ENCODE measurements at places on chromosomes 5 and 9.

- DNase-seq: no peak
Measured at GRCh38 chr9:135577256-135577655, 15.7 kb downstream of the PAEP start.

- DNase-seq: no peak
Measured at GRCh38 chr5:133933670-133934295, 34.6 kb downstream of the C5orf15 start.

DNA sequence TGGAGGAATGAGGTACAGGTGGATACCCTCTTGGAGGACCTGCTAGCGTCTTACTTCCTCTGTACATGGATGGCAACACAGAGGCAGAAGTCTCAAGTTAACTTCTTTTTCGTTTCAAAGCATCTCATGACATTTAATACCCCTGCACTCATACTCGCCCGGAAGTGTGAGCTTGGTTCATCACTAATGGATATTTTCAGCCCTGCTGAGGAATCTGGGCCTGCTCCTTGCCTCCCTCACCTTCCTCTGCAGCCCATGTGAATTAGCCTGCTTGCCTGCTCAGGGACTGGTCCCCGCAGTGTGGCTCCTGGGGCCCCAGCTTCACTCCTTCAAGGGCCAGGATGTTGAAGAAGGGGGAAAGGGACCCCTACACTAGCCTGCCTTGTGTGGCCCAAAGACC lies 34.1 kb downstream of the GADD45G start:
- DNase-seq: no peak

DNA sequence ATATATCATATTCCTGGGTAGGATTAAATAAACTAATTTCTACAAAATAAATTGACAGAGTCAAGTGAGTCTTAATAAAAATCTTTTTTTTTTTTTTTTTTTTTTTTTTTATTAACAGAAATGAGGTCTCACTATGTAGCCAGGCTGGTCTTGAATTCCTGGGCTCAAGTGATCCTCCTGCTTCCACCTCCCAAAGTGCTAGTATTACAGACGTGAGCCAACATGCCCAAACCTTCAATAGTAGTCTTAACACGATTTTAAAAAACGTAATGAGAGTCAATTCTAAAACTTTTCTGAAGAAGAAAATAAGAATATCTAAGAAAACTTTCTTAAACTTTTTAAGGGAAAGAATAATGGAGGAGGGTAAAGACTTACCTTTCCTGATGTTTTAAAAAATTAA lies 84.2 kb downstream of the YIPF5 start:
- DNase-seq: no peak

- no peak for DNase-seq
Measured at GRCh38 chr5:95843733-95844223, 21.3 kb upstream of the GLRX start.

- no peak for DNase-seq
Measured at GRCh38 chr5:94545870-94546625, 72.4 kb downstream of the KIAA0825 start.

DNA sequence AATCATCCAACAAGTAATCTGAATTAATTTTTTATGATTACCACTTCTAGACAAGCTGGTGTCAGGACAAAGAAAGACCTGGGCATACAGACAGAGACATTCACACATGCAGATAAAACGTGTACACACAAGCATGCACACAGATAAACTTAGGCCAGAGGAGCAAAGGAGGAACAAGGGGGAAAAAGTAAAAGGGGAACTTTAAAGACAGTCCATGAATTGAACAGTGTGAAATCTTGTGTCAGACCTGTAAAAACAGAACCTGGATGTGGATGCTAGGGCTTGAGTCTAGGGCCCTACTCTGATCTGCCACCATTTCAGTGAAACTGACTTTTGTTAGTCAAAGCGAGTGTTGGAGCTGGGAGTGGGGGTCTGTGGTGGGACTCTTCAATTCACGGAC lies 11.2 kb upstream of the ZSWIM6 start:
- no peak for DNase-seq

DNA sequence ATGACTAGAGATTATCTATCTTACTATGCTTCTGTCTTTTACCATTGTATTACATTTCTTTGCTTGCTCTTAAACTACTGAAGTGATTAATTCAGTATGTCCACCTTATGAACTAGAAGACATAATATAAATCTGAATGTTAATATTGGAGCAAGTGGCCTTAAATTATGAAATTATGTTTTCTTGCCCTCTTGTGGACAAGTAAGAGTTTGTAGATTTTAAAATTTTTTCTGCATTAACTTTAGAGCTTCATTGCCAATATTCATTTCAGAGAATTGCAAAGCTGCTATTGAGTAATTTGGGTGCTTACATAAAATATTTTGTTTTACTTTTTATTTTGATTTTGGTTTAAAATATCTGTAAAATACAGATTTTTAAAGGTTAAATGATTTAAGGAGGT lies 55.3 kb downstream of the RANBP17 start:
- no peak for DNase-seq

DNA sequence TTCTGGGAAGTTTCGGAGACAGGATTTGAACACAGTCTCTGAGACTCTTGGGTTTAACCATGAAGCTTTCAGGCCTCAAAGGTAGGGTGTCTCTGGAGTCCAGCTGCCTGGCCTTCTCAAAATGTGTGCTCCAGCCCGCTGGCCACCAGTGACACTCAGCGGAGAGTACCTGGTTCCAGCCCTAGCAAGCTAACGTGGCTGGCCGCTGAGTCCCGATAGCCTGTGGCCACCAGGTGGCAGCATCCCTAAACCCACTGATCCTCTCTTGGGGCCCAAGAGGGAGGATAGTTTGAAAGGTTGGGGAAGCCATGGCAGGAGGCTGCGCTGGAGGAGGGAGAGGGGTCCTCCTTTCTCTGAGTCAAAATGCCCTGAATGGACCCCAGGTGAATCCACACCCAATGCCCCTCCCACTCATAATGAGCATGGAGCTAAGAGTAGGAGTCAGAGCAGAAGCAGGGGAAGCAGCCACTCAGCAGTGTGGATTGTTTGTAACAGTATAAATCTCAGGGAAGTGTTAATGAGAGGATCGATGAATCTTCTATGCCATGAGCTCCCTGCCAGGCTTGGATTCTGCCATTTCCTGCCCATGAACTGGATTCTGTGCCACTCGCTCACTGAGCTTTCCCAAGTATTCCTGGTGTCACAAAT lies 5.4 kb upstream of the TIFAB start:
- no peak for DNase-seq

GRCh38 chr9:131621551-131622358 lies 76.4 kb downstream of the PRRT1B start:
- no peak for DNase-seq

DNA sequence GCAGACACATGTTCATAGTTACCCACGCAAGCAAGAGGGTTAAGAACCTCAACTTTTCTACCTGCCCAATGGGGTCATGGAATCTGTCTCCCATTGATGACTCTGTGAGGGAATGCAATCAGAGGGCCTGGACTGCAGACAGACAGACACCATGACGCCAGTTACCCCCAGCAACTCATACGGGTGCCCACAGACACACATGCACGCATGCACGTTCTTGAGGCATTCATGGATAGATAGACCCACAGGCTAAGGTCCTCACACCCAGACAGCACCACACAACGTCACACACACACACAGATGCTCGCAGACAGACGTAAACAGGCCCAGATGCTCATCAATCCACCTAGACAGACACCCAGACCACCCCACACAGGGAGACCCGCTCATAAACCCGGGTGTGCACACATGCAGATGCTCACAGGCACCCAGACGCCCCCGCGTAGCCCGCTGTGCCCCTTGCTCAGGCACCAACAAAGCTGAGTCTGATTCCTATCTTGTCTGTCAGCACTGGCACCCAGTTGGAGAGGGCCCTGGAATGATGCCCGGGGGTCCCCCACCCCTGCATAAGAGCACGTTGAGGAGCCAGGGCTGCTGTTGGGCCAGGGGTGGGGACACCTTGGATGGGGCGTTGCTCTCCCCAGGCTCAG lies 23.6 kb downstream of the LHX2 start:
- no peak for DNase-seq

- DNase-seq: no peak
Measured at GRCh38 chr9:96232539-96233241, 69.3 kb downstream of the HSD17B3 start.

GRCh38 chr9:21607576-21607975 lies 125.5 kb upstream of the IFNE start:
- no peak for DNase-seq

DNA sequence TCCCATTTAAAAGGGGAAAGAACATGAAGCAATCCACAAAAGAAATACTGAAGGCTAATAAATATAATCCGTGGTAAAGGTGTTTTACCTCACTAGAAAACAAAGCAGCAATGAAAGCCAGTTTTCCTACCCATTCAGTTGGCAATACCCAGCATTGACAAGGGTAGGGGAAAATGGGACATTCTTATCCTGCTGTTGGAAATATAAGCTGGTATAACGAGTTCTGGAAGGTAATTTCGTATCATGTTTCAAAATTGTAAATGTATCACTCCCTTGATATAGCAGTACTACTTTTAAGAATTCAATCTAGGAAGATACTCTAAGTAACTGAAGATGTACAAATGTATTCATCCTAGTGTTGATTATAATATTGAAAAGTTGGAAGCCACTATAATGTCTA lies 22.9 kb upstream of the RALGPS1 start:
- DNase-seq: no peak

GRCh38 chr5:172315587-172316493 lies 32.3 kb upstream of the UBTD2 start:
- no peak for DNase-seq

GRCh38 chr5:133662578-133662977 lies 50.2 kb upstream of the FSTL4 start:
- DNase-seq: no peak

- DNase-seq: no peak
Measured at GRCh38 chr9:99178912-99179872, 42.5 kb downstream of the ALG2 start.

DNA sequence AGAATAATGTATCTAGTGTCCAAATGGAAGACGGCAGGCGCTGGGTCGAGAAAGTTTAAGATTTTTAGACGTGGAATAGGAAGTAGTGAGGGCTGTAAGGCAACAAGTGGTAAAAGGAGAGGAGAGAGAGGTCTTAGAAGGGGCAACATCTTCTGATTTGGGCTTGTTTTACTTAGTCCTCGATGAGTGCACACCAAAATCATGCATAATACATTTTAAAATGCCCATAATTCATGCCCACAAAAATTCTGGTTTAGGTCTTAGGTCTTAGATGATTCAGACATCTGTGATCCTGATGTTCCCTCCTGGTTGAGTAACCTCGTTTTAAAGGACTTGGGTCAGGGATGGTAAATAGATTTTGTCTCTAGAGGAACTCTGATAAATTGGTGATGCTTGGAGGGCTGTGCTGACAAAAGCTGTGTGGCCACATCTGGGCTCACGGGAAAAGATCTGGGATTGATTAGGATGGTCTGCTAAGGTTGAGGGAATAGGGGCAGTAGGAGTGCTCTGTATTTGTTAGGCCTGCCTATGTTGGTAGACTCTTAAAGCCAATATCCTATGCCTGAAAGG lies 476.3 kb downstream of the CCDC171 start:
- DNase-seq: no peak

DNA sequence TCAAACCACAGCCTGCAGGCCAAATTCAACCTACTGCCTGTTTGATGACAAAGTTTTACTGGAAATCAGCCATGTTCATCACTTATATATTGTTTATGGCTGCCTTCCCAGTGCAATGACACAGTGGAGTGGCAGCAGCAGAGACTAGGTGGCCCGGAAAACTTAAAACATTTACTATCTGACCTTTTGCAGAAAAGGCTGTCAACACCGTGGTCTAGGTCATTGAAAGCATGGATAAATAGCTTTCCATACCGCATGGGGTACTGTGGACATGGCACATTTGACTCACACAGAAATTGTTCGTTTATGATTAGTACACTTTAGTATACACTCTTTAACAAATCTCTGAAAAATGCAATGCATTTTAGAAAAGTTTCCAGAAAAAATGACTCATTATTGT lies 298.3 kb upstream of the EFNA5 start:
- peak; percentile 27 for DNase-seq

GRCh38 chr5:12322042-12322441 lies 417.8 kb upstream of the CTNND2 start:
- no peak for DNase-seq

DNA sequence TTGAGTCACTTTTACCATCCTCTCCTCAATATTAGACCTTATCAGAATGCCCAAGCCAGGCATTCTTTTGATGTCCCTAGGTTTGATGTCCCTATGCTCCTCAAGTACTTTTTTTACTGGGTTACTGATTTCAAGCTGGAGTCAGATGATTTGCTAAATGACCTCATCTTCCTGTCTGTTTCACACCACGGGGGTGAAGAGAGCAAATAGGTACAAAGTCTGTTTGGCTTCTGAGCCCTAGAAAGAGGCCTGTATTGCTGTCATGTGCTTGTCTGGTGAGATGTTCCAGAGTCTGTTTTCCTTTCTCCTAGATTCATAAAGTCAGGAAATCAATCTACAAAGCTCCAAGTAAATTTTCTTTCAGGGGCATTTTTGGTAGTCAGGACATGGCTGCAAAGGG lies 12.7 kb upstream of the DAB2 start:
- DNase-seq: no peak

DNA sequence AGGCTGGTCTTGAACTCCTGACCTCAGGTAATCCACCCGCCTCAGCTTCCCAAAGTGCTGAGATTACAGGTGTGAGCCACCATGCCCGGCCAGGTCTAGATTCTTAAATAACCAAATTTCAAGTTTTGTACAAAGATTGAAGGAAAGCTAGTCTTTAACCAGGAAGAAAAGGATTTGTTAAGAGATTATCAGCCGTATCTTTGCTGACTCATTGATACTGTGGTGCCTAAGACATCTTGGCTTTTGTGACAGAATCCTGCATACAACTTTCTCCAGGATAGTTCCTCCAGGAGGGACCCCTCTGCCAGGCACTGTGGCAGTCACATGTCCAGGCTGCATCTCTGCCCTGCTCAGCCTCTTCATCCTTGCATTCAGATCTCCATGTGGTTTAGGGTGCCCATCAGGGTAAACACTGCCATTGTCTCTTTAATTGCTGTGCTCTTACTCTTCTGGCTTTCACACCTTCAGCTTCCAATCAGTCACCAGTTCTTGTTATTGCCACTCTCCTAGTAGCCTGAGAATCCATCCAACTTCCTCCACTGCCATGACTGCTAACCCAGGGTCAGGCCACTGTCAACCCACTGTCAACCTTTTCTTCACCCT lies 10.0 kb downstream of the MAP3K1 start:
- no peak for DNase-seq
